ENCODE measurements at places on chromosomes 5 and 9. TPM values are rescaled to one million over a fixed set of nuclear protein-coding genes. Genes with fewer than 3 reads are reported as not detected.

DNA sequence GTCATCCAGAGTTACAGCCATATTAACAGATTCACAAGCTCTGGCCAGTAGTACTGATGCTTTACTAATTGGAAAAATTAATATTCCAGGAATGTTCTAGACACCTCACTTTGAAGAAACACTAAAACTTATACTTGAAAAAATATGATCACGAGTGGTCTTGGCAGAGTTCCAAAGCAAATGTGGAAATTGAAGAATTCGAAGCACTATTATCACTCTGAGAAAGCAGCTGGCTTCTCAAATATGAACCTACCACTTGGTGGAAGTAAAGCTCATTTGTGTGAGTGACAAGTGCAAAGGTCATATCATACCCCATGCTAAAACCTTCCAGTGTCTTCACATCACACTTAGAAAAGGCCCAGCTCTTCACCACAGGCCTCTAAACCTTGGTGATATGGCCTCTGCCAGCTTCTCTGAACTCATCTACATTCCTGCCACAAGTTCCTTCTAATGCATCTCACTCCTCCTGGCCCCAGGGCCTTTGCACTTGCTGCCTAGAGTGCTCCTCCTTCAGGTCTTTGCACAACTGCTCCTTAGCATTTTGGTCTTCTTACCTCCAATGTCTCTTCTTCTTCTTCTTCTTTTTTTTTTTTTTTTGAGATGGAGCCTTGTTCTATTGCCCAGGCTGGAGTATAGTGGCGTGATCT is 175.7 kb upstream of the SMIM23 start:
- peaks cover 21% of the 10 kb centered on the region for H3K36me3 ChIP-seq
- 0 out of 2 replicates have a peak, but pooled peaks cover 3% of the 10 kb centered on the region for H3K4me1 ChIP-seq
- no peak overlapping the region for H3K27ac ChIP-seq
- no peak overlapping the region for H3K4me3 ChIP-seq
- H3K27me3 ChIP-seq: peaks cover 26% of the 10 kb centered on the region
- no peak for DNase-seq

- peaks cover 68% of the 10 kb centered on the region for H3K36me3 ChIP-seq
- H3K4me3 ChIP-seq: no peak overlapping the region
- H3K27ac ChIP-seq: no peak overlapping the region
- no peaks in the 10 kb centered on the region for H3K27me3 ChIP-seq
- no peaks in the 10 kb centered on the region for H3K4me1 ChIP-seq
Observed at GRCh38 chr5:74798977-74799911, 32.2 kb downstream of the NSA2 start.

DNA sequence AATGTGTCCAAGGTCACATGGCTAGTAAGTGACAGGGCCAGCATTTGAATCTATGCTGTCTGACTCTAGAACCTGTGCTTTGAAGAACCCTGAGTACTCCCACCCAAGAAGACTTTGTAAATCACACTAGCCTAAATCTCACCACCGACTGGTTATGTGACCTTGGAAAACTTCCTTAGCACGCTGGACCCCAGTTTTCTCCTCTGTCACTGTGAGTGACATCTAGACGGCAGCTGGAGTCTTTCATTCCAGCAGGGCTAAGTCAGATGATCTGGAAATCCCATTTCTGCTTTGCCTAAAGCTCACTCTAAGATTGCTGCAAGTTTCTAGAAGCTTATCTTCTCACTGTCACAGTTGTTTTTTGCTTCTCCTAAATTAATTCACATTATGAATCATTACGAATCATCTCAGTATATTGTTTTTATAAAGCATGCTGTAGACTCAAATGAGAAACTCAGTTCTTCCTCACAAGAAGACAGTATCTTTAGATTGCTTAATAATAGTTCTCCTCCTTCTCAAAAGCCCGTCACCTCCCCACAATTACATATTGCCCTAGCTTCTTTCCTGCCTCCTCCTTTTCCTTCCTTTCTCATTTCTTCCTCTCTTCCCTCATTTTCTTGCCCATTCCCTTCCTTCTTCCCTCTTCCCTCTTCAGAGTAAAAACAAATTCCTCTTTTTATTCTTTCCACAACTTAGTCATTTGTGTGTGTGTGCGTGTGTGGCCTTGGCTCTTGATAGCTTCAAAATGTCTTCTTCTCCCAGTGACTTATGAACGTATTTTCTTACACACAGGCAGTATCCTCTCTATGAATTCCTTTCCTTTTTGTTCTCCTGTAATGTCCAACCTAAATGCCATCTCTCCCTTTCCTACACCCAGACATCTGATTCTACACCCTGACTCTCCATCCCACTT is 16.8 kb downstream of the ALDOB start:
- H3K36me3 ChIP-seq: no peaks in the 10 kb centered on the region
- DNase-seq: no peak
- no peaks in the 10 kb centered on the region for H3K27me3 ChIP-seq

- no peak overlapping the region for H3K27ac ChIP-seq
- DNase-seq: no peak
Observed at GRCh38 chr9:126782053-126782388, 22.8 kb upstream of the ZBTB43 start.

DNA sequence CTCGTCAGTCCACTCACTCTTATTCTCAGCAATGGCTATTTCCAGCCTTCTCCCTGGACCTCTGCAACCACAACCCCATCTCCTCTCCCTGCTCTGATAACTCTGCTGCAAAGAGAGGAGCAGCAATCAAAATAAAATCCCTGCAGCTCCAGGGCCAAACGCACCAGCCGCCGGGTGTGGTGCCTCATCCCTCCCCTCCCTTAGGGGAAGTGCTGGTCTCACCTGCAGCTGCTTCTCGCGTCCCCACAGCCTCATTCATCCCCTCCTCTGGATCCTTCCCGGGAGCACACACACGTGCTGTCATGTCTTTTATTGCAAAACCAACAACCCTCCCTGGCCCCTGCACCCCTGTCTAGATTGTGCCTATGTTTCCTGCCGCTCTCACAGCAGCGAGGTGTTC is 77.8 kb downstream of the TENT4A start:
- DNase-seq: no peak
- H3K27me3 ChIP-seq: no peaks in the 10 kb centered on the region
- H3K27ac ChIP-seq: no peak overlapping the region

DNA sequence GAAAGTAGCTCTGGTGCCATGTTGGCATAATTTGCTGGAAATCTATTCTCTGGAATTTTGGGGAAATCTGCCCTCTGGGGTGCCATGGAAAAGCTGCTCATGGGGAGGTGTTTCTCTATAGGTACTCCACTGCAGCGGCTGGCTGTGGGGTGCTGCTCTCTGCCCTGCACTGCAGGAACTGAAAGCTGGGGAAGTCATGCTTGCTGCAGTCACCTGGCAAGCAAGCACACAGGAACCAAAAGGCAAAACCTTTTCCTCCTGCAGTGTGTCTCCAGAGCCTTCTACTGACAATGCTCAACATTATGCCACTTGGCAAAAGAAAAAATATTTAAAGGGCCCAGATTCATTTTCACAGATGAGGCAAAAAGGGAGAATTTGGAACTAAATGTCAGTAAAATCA is 25.8 kb upstream of the CARNMT1 start:
- no peaks in the 10 kb centered on the region for H3K4me1 ChIP-seq
- no peak overlapping the region for H3K4me3 ChIP-seq
- no peaks in the 10 kb centered on the region for H3K27me3 ChIP-seq
- DNase-seq: no peak
- H3K36me3 ChIP-seq: peaks cover 19% of the 10 kb centered on the region

DNA sequence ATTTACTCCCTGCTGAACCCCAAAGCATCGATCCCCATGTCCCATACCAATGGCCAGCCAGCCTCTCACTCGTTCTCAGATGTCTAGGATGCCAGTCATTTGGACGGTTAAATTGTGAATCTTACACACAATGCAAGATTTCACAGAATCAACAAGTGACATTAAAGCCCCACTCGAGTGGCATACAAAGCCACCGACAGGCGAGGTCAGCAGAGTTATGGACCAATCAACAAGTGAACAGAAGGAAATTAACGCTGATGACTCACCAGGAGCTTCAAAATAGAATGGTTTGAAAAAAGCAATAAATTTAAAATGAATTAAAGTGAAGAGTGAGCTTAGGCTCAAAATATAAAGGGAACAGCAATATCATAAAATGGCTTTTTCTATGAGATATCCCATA is 8.2 kb upstream of the RUFY1 start:
- no peak overlapping the region for H3K27ac ChIP-seq
- DNase-seq: no peak
- no peaks in the 10 kb centered on the region for H3K27me3 ChIP-seq
- no peaks in the 10 kb centered on the region for H3K36me3 ChIP-seq

The MYORG gene
- total RNA-seq: 9.7 TPM

DNA sequence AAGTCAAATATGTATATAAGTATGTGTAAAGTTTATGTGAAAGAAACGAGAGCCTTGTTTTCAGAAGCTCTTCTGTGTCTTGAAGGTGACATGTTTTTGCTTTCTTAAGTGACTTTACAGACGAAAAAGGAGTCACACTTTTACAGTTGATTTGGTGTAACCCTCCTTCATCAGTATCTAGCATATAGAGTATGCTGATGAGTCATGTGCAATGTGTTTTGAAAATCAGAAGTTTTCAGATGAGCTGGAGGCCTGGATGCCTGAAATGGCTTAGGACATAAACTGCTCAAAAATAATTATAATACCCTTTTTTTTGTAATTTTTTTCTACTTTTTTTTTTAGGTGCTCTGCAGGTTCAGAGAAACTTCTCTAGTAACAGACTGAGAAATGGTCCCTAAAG is 209.5 kb downstream of the CD180 start:
- H3K27ac ChIP-seq: no peak overlapping the region
- no peaks in the 10 kb centered on the region for H3K27me3 ChIP-seq
- H3K4me1 ChIP-seq: peaks cover 49% of the 10 kb centered on the region
- no peak for DNase-seq
- H3K4me3 ChIP-seq: no peak overlapping the region

DNA sequence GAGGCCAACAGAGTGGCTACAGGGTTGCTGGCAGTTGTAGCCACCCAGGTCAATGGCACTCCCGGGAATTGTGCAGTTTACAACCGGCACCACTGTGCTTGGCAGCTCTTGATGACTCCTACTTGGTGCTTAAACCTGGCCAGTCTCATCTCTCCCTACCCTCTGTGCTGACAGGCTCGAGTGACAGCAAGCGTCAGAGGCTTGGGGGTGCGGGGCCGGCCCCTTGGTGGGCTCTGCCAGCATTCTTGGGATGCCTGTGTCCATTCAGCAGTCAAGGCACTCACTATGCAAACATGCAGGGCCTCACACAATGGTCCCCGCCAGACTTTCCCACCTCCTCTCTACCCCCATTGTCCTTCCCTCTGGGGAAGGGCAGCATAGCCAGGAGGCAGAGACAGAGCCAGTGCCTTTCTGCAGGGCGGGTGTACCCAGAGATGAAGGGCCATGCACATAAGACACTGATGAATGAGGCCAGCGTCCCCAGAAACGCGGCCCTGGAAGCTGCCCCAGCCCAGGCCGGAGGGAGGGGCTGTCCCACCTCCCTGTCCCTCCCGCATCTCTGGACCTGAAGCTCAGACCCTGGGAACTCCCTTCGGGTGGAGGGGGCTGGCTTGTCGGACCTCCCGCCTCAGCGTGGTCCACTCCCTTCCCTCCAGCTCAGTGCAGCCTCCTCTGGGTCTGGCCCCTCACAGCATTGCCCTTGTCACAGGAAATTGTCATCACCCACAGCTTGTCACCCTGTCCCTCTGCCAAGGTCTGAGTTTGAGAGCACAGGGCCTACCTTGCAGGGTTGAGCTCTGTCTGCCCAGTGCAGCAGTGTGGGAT is 26.4 kb upstream of the NOTCH1 start:
- peak; percentile 93 for DNase-seq
- no peaks in the 10 kb centered on the region for H3K27me3 ChIP-seq
- H3K4me1 ChIP-seq: peaks cover 55% of the 10 kb centered on the region
- no peaks in the 10 kb centered on the region for H3K36me3 ChIP-seq

DNA sequence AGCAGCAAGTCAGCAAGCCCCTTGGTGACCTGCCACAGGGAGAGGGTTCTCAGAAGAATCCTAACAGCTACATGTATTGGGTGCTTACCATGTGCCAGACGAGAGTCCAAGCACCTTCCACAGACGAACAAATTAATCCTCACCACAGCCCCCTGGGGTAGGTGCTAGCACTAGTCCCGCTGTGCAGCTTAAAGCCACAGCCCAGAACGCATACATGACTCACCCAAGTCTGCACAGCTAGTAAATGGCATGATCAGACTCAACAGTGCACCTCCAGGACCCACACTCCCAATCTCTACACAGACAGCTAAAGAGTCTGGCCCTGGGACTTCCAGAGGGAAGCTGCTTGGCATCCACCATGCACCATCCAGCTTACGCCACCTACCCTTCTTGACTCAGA is 111.5 kb downstream of the PAX5 start:
- no peak overlapping the region for H3K4me3 ChIP-seq
- H3K27ac ChIP-seq: no peak overlapping the region
- H3K36me3 ChIP-seq: no peaks in the 10 kb centered on the region
- 0 out of 2 replicates have a peak, but pooled peaks cover 4% of the 10 kb centered on the region for H3K4me1 ChIP-seq

The SNX18 gene
- 23.6 TPM for total RNA-seq

DNA sequence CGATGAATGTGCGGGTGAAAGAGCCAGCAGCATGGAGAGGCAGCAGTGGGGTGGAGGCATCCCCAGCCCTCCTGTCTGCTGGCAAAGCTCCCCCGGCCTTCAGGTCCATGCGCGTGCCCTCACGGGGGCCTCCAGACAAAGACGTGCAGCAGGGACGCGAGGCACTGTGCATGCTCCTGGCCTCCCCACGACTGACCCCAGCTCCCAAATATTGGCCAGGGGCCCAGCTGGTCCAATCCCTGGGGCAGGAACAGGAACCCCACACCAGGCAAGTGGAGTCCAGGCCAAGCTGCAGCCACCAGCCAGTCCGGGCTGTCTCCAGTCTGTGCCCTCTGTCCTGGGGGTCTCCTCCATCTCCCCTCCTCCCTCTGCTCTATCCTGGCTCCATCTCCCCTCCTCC is 33.5 kb upstream of the LRRC14B start:
- DNase-seq: no peak
- H3K27me3 ChIP-seq: no peaks in the 10 kb centered on the region
- H3K4me3 ChIP-seq: no peak overlapping the region
- peaks cover 59% of the 10 kb centered on the region for H3K36me3 ChIP-seq

DNA sequence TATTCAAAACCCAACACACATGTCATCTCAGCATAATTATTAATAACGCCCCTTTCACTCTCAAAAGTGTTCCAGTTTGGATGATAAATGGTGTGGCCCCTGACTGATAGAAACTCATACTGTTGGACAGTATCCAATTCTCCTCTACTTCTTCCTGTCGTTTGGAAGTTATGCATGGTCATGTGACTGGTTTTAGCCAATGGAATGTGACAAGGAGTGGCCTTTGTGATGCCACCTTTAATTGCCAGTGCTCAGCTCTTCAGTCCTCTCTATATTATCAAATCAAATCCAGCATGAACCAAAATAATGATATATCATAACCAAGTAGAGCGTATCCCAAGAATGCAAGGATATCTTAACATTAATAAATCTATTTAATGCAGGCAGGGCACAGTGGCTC is 117.8 kb upstream of the SPIN1 start:
- H3K36me3 ChIP-seq: no peaks in the 10 kb centered on the region
- H3K27me3 ChIP-seq: peaks cover 5% of the 10 kb centered on the region
- H3K4me1 ChIP-seq: peaks cover 16% of the 10 kb centered on the region
- H3K27ac ChIP-seq: no peak overlapping the region
- H3K4me3 ChIP-seq: no peak overlapping the region

GRCh38 chr5:132464156-132464939 is 26.2 kb downstream of the IRF1 start:
- no peak for DNase-seq
- H3K4me1 ChIP-seq: peaks cover 34% of the 10 kb centered on the region
- no peak overlapping the region for H3K27ac ChIP-seq

- H3K4me1 ChIP-seq: no peaks in the 10 kb centered on the region
- no peak overlapping the region for H3K27ac ChIP-seq
- DNase-seq: no peak
- H3K27me3 ChIP-seq: peaks cover 12% of the 10 kb centered on the region
- H3K36me3 ChIP-seq: no peaks in the 10 kb centered on the region
Observed at GRCh38 chr9:113675475-113675941, 200.6 kb upstream of the ZNF618 start.

Data from WTC11 (cell line).